ENCODE measurements at places on chromosomes 12 and 14.

DNA sequence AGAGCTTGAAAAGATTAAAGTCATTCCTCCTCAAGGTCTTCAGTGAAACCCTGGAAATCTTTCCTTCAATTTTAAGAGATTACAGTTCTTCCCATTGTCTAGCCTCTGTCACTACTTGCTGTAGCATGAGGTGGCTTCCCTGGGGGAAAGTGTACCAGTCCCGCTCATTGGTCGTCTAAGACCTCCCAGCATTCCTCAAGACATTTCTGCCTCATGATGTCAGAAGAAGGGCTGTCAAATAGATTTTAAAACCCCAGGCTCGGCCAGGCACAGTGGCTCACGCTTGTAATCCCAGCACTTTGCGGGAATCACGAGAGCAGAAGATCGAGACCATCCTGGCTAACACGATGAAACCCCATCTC, 46.7 kb downstream of the SMUG1 start:
- no peak for DNase-seq

DNA sequence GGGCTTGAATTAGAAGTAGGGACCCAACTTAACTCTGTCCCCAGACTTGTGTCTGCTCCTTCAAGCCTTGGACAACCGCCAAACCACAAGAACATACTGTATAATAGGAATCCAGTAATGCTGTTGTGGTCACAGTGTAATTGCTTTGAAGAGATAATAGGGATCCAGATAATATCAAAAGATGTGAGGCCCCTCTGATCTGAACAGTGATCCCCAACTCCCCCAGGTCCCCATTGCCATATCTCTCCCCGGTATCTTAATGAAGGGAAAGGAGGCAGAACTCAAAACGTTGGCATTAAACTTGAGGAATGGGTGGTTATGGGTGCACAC, 8.5 kb upstream of the PLEKHH1 start:
- DNase-seq, result no peak

DNA sequence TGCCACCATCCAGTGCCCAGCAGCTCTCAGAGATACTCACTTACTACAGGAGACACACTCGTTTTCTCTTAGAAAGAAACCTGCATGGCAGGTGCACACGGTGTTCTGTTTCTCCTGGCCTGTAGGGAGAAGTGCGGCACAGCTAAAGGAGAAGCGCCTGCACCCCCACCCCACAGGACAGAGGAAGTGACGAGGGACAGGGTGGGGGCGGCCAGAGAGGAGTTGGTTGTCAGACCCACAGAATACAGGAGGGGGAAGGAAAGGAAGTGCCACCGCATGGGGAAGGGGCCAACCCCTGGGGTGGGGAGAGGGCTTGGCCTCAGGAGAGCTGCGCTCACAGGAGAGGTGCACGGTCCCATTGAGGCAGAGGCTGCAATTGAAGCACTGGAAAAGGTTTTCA, 8.8 kb downstream of the TNFRSF1A start:
- DNase-seq, result no peak

- no peak for DNase-seq
Measured at GRCh38 chr12:67086116-67086515, 183.0 kb upstream of the CAND1 start.

GRCh38 chr12:15613981-15614380, 175.2 kb downstream of the EPS8 start:
- no peak for DNase-seq

DNA sequence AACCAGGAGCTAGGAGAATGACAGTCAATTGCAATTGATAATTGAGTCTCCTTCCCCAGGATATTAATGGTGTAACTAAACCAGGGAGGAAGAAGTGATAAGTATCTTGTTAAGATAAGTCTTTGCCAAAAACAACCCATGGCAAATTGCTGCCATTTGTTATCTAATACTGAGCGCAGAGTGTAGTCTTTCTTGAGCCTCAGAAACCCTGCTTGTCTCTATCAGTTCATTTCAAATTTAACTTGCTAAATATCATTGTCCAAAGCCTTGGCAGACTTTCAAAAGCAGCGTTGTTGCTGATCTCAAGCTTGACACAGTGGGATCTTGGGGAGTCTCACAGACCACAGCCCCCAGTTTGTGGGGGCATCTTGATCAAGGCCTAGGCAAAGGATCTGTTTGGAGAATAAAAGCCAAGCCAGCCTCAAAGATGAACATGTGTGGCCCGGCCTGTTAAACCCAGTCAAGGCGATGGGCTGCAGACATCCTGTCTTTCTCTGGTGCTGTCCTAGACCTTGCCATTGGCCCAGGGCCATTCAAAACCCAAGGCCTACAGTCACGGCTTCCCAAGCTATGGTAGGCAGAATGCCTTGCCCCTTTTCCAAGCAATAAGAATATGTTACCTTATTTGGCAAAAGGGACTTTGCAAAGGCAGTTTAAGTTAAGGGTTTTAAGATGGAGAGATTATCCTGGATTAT, 164.2 kb downstream of the CHST11 start:
- no peak for DNase-seq

GRCh38 chr14:56340932-56341331, 222.7 kb downstream of the PELI2 start:
- no peak for DNase-seq

GRCh38 chr12:49335118-49335954, 1.7 kb downstream of the C1QL4 start:
- DNase-seq, result no peak

GRCh38 chr12:104964856-104965205, 6.7 kb upstream of the SLC41A2 start:
- no peak for DNase-seq

GRCh38 chr12:11732023-11732422, 82.5 kb downstream of the ETV6 start:
- no peak for DNase-seq

- no peak for DNase-seq
Measured at GRCh38 chr14:24741871-24742270, 107.9 kb upstream of the GZMB start.

DNA sequence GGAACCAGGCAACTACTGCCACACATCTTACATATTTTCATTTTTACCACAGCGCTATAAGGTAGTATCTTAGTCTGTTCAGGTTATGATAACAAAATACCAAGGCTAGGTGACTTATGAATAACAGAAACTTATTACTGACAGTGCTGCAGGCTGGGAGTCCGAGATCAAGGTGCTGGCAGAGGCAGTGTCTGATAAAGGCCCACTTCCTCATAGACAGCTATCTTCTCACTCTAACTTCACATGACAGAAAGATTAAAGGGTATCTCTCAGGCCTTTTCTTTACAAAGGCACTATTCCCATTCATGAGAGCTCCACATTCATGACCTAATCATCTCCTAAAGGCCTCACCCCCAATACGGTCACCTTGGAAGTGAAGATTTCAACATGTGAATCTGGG, 59.8 kb upstream of the MDM1 start:
- no peak for DNase-seq

DNA sequence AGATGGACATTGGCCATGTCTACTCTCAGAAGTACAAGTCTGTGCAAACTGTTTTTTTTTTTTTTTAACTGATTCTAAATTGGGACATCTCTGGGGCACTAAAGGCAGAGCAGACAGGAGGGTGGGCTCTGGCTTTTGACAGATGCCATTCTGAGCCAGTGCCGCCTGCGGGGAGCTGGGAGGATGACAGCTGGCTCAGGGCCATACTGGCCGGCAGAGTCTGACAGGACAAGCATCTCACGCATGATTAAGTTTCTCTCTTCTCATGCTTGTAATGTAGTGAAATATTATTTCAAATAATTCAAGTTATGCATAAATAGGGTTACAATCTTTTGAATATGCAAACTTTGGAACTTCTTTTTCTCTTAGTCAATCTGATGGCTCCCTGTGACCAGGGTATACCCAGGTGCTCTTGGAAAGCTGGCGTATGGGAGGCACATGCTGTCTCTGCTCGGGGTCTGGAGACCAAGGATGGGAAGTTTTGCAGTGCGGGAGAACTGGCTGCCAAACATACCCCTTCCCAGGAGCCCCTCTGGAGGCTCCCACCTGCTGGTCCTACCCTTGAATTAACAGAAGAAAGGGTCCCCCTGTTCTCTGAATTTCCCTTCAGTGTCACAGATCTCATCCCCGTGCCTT, 7.6 kb downstream of the CDCA4 start:
- DNase-seq, result no peak

GRCh38 chr12:5308216-5308615, 123.7 kb upstream of the NTF3 start:
- DNase-seq, result no peak

- no peak for DNase-seq
Measured at GRCh38 chr12:105983622-105984320, 155.0 kb downstream of the NUAK1 start.

GRCh38 chr14:96739200-96739910, 57.8 kb upstream of the VRK1 start:
- no peak for DNase-seq

DNA sequence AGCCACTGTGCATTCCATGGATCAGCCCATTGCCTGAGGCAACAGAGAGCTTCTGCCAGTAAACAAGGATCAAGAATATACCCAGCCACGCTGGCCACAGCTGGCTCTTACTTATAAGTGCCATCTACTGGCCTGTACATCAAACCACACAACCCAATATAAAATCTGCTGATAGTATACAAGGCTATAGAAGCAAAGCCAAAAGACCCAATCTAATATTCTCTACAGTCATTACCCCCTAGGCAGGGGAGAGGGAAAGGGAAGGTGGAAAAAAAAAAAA, 4.4 kb upstream of the FAM186B start:
- DNase-seq, result no peak

DNA sequence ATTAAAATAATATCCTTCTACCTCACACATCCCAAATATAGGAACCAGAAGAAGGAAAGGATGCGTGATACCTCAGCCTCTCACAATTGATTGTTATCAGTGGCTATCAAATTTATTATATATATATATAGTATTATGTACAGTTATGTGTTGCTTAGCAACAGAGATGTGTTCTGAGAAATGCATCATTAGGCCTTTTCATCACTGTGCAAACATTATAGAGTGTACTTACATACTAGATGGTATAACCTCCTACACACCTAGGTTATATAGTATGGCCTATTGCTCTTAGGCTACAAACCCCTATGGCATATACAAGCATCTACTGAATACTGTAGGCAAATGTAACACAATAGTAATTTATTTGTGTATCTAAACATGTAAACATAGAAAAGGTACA, 34.0 kb downstream of the PYM1 start:
- no peak for DNase-seq

DNA sequence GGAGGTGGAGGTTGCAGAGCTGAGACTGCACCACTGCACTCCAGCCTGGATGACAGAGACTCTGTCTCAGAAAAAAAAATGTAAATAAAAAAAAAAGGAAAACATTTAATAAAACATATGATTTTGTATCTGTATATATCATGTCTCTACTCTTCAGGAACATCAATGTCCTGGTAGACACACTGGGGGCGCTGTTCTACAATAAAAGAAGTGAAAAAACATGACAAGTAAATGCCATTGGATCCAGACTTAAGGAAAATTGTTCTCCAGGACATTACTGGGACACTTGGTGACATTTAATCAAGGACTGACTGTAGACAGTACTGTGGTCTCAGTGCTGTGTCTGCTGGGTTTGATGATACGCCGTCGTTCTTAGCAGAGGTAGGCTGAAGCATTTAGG, 15.5 kb upstream of the KLC1 start:
- DNase-seq, result no peak

DNA sequence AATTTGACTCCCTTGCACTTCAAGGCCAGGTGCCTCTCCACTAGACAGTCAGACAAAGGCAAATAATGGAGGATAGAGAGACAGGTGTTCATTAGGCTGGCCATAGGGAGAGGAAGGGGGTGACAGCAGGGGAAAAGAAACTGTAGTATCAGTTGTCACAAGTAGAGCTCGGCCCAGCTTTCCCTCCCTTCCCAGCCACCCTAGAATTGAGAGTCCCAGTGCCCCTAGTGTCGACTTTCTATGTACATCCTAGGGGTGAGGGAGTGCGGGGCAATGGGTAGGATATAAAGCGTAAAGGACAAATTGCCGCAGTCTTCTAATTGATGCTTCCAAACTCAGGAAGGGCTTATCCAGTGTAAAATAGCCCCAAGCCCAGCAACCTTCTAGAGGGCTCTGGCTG, 39.0 kb downstream of the BAZ2A start:
- no peak for DNase-seq

- peak; percentile 7 for DNase-seq
Measured at GRCh38 chr12:3034067-3034750, 43.0 kb upstream of the TSPAN9 start.

DNA sequence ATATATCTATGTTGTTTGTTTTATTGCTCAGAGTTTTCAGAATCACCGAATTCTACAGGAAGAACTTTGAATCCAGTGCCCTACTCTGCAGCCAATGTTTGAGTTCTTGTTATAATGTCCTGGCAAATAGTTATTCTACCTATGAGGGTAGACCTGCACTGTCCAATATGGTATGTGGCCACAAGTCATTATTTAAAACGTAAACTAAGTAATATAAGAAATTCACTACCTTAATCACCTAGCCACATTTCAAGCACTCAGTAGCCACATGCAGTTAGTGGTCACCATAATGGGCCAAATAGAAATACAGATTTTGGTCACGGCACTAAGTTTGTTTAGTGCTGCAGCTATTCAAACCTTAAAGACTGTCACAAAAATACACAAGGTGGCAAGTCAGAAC, 26.4 kb downstream of the GNPTAB start:
- no peak for DNase-seq

- no peak for DNase-seq
Measured at GRCh38 chr12:124412646-124413015, 117.7 kb downstream of the RFLNA start.

All from activated T-cell treated with anti-CD3 and anti-CD28 coated beads for 24 hours (primary cell).